Stimulated activated CD4-positive, alpha-beta T cell treated with anti-CD3 and anti-CD28 coated beads, TNF-alpha, amount 100 ng/mL, for 24 hours (primary cell): ENCODE measurements at places on chromosomes 1 and 21.

DNA sequence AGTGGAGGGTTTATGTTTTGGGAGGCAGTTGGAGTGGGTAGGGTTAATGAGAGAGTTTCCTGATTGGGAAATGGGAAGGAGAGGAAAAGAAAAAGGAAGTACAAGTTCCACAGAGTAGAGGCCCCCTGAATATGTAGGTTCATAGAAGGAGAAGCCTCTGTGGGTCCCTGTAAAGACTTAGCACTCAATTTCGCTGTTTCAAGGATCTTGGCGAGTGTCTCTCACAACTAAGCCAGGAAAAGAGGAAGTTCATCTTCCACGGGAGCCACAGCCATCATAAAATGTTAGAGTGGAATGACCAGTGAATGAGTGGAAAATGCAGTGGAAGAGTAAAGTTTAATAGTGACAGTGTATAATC lies 17.4 kb upstream of the DPYD start:
- no peak for DNase-seq

DNA sequence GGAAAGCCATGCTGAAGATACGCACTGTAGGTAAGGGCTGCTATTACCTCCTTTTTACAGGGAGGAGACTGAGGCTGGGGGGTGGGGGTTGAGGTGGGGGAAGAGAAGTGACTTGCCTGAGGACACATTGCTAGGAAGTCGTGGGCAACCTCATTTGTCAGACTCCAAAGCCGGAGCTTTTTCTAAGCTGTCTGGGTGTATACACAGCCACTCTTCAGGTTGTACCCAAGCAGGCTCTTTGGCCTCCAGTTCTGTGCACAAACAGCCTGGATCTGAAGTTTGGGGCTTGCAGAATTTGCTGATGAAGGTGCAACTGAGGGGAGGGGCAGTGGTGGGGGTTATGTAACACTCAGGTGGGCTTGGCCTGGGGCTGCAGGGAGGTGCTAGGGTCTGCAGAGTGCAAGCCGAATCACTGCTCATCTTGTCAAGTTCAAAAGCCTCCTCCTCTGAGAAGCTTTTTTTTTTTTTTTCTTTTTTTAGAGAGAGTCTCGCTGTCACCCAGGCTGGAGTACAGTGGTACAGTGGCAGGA lies 16.9 kb downstream of the TINAGL1 start:
- DNase-seq, result no peak

DNA sequence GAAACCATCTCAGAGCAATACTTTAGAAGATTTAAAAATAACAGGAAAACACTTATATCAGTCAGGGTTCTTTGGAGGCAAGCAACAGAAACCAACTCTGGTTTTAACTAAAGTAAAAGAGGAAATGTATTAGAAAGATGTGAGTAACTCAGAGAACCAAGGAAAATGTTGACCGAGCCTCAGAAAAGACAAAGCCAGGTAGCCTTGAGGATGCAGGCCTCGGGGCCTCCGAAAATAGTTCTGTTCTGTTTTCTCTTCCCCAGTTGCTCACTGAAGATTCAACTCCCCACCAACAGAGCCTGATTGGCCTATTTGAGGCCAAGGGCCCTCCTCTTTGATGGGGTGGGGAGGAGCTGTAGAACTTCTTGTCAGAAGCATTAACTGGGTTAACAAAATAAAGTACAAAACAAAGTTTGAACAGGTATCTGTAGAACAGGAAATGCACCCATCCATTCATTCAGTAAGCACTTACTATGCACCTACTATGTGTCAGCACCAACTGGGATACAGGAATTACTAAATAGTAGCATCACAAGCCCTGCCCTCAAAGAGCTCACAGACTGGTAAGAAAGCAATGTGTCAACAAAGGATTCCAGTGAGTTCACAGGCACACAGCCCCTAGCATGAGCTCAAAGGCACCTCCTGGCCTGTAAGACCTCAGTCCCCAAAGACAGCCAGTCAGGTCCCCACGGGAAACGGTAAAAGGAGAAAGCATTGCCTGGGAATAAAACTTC lies 12.6 kb downstream of the SLAMF8 start:
- DNase-seq, result no peak

DNA sequence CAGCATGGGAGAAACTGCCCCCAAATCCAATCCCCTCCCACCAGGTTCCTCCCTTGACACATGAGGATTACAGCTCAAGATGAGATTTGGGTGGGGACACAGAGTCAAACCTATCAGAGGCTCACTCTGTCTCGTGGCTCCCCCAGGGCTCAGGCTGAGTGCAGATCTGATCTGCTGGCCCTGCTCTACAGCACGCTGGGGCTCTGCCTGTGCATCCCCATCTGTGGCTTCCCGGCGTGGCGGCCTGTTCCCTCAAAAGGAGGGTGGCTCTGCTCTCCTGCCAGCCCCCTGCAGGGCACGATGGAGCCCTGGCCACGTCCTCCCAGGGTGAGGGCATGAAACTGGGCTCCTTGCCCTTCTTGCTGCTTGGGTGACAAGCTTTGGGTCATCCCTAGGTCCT lies 19.8 kb upstream of the SMYD3 start:
- DNase-seq, result no peak

DNA sequence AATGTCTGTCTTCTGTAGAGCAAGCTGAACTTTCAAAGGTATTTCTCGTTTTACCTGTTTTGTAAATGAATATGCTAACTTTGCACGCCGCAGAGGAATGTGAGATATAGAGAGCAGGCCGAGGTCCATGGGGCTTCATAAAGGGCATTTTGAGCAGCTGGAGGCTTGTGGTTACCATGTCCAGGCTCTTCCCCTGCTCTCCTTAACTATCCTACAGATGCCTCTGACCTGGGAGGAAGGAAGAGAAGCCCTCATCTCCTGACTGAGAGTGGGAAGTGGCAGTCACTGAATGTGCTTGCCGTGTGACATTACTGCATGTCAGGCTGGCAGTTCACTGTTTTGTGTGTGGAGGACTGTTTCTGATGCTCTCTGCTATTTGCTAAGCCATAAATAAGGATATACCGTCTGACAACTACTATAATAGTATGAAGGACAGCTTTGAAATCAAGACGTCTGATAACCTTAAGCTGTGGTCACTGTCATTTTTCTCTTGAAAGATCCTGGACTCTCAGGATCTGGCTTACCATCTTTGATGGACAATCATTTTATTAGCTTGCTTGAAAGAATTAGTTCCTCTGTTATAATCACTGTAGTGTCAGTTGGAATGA lies 92.2 kb downstream of the DYRK1A start:
- DNase-seq, result no peak

GRCh38 chr1:192639607-192640368 lies 3.8 kb downstream of the RGS13 start:
- no peak for DNase-seq
